ENCODE measurements at places on chromosomes 2 and 18. TPM values are rescaled to one million over a fixed set of nuclear protein-coding genes. Genes with fewer than 3 reads are reported as not detected.

CD8B2 gene
- not detected for total RNA-seq

GPBAR1 gene
- total RNA-seq: 0.37 TPM

ALKAL2 gene
- total RNA-seq: not detected

NDC80 gene
- 2.7 TPM for total RNA-seq

MOGAT1 gene
- not detected for total RNA-seq

REG3A gene
- total RNA-seq: not detected

CEP68 gene
- total RNA-seq: 7.1 TPM

DNAJC10 gene
- total RNA-seq: 170 TPM

DYNAP gene
- total RNA-seq: not detected

RTKN gene
- 11.1 TPM for total RNA-seq

COL3A1 gene
- total RNA-seq: 5,666 TPM

CBLN2 gene
- total RNA-seq: under 0.01 TPM

ARHGEF4 gene
- total RNA-seq: 4.8 TPM
